Activated CD8-positive, alpha-beta memory T cell treated with anti-CD3 and anti-CD28 coated beads for 24 hours (primary cell): ENCODE measurements at places on chromosomes 5 and 9.

GRCh38 chr5:6731465-6732237, 18.4 kb downstream of the TENT4A start:
- no peak for DNase-seq

GRCh38 chr5:79183617-79184016, 52.3 kb upstream of the JMY start:
- no peak for DNase-seq

DNA sequence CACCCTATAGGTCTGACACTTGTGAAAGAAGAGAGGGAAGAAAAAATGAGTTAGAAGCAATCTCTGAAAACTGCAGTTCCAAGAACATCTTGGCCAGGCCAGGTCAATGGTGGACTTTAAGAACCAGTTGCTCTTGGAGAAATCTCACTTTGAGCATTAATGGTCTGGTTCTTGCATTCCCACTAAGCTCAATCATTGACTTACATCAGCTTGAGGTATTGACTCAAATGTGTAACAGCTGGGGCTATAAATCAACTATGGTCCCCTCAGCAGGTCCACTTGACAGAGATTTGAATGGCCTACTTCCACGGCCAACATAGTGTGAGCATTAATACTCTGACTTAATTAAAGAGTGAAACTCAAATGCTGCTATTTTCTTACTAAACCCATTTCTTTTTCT, 357.8 kb upstream of the RGMB start:
- no peak for DNase-seq

DNA sequence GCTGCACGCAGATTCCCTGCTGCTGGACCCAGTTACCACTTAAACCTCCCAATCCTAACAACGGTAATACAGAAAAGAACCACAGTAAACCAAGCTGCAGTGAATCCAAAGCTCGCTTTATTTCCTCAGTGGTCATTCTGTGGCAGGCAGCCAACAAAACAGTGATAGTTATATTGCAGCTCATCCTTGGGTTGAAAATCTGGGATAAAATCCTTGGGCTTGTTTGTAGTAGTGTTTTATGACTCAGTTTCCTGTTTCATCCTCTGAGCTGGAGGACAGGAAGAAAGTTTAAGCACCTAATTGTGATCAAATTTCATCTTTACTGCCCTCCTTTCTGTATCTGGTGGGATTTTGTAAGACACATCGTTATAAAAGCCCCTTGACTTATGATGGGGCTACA, 31.4 kb downstream of the HMGCR start:
- DNase-seq, result no peak

DNA sequence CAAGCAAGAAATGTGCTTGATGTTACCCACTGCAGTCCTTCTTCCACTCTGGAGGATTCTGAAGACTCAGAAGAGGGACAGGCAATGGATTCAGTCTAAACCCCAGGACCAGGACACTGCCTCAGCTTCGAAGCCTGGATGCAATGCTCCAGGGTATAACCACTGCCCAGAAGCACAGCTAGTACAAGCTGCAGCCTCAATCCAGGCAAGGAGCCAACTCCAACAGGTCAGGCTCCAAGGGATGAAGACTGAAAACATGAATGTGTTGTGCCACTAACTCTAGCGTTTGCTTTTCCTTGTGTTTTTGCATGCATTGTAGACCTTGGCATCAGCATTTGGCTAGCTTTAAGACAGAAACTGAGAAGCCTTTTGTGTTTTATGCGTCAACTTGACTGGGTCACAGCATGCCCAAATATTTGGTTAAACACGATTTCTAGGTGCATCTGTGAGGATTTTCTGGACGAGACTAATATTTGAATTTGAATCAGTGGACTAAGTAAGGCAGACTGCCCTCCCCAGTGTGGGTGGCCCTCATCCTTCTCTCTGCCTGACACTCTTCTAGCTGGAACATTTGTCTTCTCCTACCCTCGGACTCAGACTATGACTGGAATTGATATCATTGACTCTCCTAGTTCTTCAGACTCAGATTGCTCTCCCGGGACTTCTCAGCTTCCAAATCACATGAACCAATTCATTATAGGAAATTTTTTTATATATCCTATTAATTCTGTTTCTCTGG, 20.5 kb upstream of the GPX3 start:
- peak; percentile 26 for DNase-seq

GRCh38 chr9:88984543-88984883, 6.8 kb upstream of the S1PR3 start:
- no peak for DNase-seq

- no peak for DNase-seq
These were observed 585.3 kb upstream of the GRAMD2B start for GRCh38 chr5:125837866-125838265.

- DNase-seq, result no peak
These were observed 175.6 kb upstream of the CCNH start for GRCh38 chr5:87588316-87588715.

DNA sequence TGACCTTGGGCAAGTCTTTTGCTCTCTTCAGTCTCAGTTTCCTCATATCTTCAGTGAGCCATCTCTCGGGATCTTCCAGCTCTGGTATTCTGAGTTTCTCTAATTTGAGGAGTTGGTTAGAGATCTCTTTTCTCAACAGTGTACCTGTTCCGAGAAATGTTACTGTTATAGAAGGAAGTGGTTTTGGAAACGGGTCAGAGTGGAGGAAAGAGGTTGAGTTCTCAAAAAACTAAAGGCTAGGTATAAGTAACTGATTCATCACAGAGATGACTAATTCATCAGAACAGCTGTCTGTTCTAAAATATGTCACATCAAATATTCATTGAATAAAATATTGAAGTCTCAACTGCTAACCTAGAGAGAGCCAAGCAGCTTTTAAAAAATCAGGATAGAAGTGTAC, 106.6 kb downstream of the PALM2AKAP2 start:
- no peak for DNase-seq

- no peak for DNase-seq
These were observed 168.4 kb downstream of the PBX3 start for GRCh38 chr9:125915606-125916005.

- DNase-seq, result no peak
These were observed 166.8 kb downstream of the HSD17B3 start for GRCh38 chr9:96135076-96135752.

- DNase-seq, result no peak
These were observed 153.0 kb upstream of the TUT7 start for GRCh38 chr9:86507212-86507630.

DNA sequence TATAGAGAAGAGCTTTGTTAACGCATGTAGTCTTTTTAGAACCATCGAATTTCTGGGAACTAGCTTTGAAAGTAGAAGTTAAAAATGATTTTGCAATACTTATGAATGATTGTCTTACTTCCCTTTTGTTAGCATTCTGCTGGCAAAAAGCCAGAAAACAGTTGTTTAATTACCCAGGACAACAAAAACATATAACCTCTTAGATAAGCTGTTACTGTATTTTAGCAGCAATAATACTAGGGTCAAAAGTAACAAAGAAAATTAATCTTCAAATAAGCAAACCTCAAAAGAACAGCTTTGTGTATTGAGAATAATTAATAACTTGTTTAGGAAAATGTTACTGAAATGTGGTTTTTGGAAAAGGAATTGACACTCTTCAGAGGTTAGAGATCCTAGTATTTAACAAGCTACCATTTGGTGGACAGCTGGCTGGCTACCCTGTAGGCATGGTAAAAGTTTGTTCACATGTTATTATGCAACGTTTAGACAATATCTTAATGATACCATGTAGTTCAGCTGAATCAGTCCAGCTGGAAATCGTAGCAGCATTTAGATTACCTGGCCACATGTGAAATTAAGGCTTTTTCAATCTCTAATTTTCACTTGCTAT, 3.8 kb downstream of the FGF10 start:
- DNase-seq, result no peak

GRCh38 chr5:153358315-153358976, 132.0 kb upstream of the GRIA1 start:
- no peak for DNase-seq

GRCh38 chr9:77511525-77511924, 136.6 kb downstream of the GNA14 start:
- no peak for DNase-seq

DNA sequence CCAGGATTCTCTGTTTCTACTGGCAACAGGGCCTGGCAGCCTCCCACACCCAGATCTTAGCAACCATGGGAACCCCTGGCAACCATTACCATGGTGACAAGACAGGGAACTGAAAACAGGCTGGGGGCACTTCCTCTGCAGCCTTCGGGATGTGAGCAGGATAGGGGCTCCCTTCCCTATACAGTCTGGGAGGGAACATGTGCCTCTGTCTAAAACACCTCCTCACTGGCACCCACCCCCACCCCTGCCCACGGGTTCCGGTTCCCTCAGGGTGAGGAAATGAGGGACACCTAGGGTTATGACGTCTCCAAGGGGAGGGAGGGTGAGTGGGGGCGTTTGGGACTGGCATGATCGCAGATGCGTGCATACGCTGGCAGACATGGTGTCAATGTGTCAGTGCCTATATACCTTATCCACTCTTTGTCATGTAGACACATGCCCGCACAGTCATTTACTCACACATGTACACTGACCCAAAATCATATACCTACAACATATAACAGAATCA, 3.0 kb upstream of the DNAJB5 start:
- no peak for DNase-seq

GRCh38 chr9:95498641-95499040, 18.1 kb downstream of the PTCH1 start:
- DNase-seq, result no peak

GRCh38 chr9:26415528-26415927, 477.1 kb downstream of the CAAP1 start:
- DNase-seq, result no peak

- DNase-seq, result no peak
These were observed 48.6 kb downstream of the CCL28 start for GRCh38 chr5:43363445-43364152.

DNA sequence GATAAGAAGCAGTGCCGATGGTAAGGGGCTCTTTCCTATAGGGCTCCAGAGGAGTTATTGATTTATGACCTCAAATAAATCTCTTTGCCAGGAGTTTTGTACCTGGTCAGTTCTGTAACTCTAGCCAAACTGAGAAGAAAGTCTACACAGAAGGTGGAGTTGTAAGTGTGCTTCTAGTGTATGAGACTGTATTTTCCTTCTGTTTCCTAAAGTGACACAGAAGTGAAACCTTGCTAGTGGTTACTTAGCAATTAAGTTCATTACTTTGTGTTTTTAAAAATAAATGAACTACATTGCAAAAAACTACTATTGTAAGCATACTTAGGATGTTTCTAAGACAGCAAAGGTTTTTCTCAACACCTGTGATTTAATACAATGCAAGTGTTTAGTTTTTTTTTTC, 48.7 kb upstream of the ACTBL2 start:
- DNase-seq, result no peak

DNA sequence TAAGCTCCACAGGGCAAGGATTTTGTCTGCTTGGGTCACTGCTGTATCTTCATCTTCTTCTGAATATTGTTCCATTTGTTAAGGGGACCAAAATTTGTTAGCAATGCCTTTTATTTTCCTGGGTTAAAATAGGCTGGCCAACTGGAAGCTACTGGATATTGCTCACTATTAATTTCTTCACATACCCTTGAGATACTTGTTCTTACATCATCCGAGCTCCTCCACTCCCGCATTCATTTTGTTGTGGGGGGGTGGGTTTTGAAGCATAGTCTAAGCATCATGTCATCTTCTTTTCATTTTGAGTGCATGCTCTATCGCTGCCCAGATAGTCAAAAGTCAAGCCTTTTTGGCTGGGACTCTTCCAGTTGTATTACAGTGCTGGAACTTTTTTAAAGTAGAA, 42.5 kb upstream of the PIK3R1 start:
- no peak for DNase-seq

DNA sequence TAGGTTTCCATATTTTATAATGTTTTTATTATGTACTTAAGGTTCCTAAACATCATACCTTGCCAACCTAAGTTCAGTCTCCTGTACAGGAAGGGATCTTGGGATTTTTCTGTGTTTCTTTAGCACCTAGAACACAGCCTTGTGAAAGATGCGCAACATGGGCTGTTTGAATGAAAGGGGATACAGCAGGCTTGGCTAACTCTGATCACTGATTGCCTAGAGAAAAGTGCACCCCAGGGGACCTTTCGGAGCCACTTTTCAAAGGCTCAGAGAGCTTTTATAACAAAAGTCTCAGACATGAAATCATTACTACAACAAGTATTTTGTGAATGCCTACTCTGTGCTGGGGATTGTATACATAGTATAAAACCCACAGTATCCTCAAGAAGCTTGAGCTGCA, 261.6 kb downstream of the BNC2 start:
- DNase-seq, result no peak

DNA sequence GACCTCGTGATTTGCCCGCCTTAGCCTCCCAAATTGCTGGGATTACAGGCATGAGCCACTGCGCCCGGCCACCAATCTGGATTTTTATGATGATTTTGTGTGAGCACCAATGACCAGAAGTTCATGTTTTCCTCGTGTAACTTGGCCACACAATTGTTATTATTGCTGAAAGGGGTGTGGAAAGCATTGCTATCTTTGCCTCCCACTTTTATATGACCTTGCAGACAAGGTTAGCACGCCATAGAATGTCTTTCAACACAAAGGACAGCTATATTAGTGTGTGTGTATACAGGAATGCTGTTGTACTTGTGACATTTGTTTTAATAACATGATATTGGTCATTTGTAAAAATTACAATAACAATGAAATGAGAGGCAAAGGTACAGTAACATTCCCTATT, 155.0 kb upstream of the ERCC6L2 start:
- DNase-seq, result no peak

GRCh38 chr9:86052556-86053468, 46.5 kb downstream of the GOLM1 start:
- DNase-seq, result no peak

- DNase-seq, result no peak
These were observed 2.1 kb upstream of the MLLT3 start for GRCh38 chr9:20624201-20625002.

- DNase-seq, result no peak
These were observed 15.1 kb upstream of the TNFSF15 start for GRCh38 chr9:114820776-114821501.

DNA sequence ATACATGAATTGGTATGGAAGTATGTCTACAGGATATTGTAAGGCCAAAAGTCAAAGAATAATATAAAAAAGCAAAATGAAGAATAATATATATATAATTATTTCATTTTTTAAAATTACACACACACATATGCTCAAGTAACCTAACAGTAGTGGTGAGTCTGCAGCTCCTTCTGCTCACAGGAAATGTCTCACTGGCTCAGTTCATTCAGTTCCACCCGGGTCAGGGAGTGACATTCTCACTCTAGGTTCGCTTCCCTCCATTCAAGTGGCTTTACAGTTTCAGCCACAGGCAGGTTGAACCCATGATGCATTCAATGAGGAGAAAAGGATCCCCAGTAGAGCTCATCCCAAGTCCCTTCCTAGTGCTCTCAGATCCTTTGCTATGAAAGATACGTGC, 90.8 kb downstream of the SUSD1 start:
- DNase-seq, result no peak
